CD8-positive, alpha-beta memory T cell (primary cell): ENCODE measurements at places on chromosomes 12 and 14.

DNA sequence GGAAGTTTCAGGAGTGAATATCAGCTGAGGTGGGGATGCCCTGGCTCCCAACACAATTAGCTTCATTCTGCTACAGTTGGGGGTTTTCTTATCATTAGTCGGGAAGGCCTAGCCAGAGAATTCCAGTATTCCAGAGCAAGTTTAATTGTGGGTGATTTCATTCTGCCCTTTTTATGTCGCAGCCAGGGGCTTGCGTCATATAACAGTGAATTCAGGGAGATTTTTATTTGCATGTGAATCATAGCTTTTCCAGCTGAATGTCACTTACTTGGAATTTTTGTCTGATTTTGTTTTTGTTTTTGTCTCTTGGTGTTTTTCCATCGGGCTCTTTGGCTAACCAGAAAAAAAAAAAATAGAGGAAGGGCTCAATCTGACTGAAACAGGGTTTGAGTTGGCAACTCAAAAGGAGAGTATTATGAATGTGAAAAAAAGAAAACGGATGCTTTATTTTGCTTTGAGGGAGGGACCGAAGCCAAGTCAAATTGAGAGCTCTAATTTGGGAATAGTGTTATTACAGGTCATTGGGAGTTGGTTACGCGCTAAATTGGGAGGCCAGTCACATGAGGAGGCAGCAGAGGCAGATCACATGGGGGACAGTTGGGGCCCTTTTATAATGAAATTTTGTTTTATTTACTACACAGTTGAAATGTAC is 119.4 kb downstream of the SAMD4A start:
- no peaks in the 10 kb centered on the region for H3K36me3 ChIP-seq
- H3K4me3 ChIP-seq, result no peak overlapping the region
- H3K4me1 ChIP-seq, result no peaks in the 10 kb centered on the region
- DNase-seq, result no peak

GRCh38 chr14:73289729-73290128 is 52.4 kb downstream of the PAPLN start:
- no peaks in the 10 kb centered on the region for H3K27me3 ChIP-seq
- no peaks in the 10 kb centered on the region for H3K4me1 ChIP-seq
- no peaks in the 10 kb centered on the region for H3K36me3 ChIP-seq
- no peak overlapping the region for H3K27ac ChIP-seq
- no peak overlapping the region for H3K4me3 ChIP-seq
- no peak for DNase-seq

GRCh38 chr12:78149459-78149858 is 318.8 kb downstream of the NAV3 start:
- H3K27me3 ChIP-seq, result no peaks in the 10 kb centered on the region
- no peaks in the 10 kb centered on the region for H3K36me3 ChIP-seq
- H3K27ac ChIP-seq, result no peak overlapping the region
- H3K4me3 ChIP-seq, result no peak overlapping the region

GRCh38 chr12:7058163-7058845 is 2.2 kb upstream of the C1S start:
- H3K4me1 ChIP-seq, result no peaks in the 10 kb centered on the region
- H3K27ac ChIP-seq, result no peak overlapping the region
- DNase-seq, result no peak

- H3K4me3 ChIP-seq, result no peak overlapping the region
- no peak overlapping the region for H3K27ac ChIP-seq
- H3K36me3 ChIP-seq, result no peaks in the 10 kb centered on the region
- DNase-seq, result no peak
- peaks cover 11% of the 10 kb centered on the region for H3K4me1 ChIP-seq
These were observed 8.9 kb downstream of the TOGARAM1 start for GRCh38 chr14:44970907-44971306.
